ENCODE measurements at places on chromosomes 13 and 19. TPM values are rescaled to one million over a fixed set of nuclear protein-coding genes. Genes with fewer than 3 reads are reported as not detected.

CD70 gene
- 23.1 TPM for total RNA-seq

LCP1 gene
- total RNA-seq: 0.26 TPM

TMED1 gene
- total RNA-seq: 28.9 TPM

ZNF492 gene
- total RNA-seq: not detected

C13orf46 gene
- 0.18 TPM for total RNA-seq

KLK7 gene
- not detected for total RNA-seq

ARGLU1 gene
- total RNA-seq: 34.0 TPM

ATXN8OS gene
- total RNA-seq: not detected

KCTD4 gene
- not detected for total RNA-seq

BCL2L12 gene
- 67.6 TPM for total RNA-seq

CCL25 gene
- total RNA-seq: not detected

CEACAM7 gene
- not detected for total RNA-seq
